GM12892 (cell line): ENCODE measurements at places on chromosomes 2 and 18.

GRCh38 chr2:172088245-172089004, 3.1 kb downstream of the DLX1 start:
- DNase-seq, result no peak

GRCh38 chr2:3670376-3670775, 12.4 kb downstream of the ALLC start:
- no peak for DNase-seq

DNA sequence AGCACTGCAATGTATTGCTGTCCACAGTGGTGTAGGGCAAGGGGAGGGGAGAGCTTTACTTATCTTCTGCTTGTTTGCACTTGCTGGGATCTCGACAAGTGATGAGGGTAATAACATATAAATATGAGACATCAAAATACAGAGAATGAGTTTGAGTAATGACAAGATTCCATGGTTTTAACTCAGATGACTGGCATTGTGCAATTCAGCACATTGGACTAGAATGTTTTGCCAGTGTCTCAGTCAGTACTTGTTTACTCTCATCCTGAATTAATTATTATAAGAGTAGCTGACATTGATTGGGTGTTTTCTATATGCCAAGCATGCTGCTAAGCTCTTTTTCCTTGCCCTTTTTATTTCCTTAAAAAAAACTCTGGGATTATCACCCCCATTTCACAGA, 306.7 kb upstream of the MMADHC start:
- no peak for DNase-seq

DNA sequence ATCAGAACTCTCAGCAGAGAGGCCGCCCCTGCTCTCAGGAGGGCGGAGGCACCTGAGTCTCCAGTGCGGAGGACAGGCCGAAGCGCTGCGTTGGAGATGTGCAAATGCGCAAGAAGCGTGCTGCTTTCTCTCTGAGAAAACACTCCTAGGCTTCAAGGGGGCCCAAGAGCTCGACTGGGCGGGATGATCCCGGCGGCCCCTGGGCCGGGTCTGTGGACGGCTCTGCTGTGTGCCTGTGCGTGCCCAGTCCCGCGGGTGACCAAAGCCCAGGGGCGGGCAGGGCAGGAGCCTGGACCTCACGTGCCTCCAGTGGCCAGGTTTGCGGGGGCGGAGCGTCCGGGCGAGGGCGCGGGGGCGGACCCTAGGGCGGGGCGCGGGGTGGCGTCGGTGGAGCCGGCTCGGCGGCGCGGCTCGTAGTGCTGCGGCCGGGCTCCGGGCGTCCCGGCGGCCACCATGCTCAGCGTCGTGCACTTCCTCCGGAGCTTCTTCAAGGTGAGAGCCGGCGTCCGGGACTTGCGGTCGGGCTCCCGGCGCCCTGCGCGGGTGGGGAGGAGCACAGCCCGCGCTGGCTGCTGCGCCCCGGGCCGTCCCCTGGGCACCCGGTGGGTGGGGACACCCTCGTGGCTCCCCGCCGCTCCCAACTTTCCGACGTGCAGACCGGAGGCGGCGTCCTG, at the start of gene ARHGEF4:
Gene ARHGEF4 (plus strand): TSS at position 414 of the 674 bp plus-strand sequence. CDS start 40 bp downstream, at position 454.
- DNase-seq, result peak; percentile 48
